GM23248 (cell line): ENCODE measurements at places on chromosomes 11 and 22.
A peak's percentile ranks its signal among the peaks of the same experiment; 100 is the strongest.

DNA sequence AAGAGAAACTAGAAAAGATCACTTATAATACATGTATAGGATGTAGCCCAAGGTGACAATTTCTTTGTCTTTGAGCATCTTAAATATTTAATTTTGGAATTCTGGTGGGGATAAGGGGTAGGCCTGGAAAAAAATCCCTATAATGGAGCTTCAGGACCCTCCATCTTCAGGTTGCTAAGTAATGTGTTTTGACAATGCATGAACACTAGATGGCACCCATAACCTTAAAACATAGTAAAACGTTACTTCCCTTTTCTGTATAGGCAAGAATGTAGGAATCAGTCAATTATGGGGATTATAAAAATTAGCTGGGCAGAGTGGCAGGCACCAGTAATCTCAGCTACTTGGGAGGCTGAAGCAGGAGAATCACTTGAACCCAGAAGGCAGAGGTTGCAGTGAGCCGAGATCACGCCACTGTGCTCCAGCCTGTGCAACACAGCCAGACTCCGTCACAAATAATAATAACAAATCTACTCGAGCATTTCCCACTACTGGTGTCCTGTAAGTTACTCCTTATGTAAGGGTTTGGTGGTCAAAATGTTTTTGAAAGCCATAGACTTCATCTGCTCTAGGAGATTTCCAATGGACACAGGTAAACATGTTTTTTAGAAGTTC is 541.9 kb upstream of the CCDC90B start:
- DNase-seq: peak; percentile 63

DNA sequence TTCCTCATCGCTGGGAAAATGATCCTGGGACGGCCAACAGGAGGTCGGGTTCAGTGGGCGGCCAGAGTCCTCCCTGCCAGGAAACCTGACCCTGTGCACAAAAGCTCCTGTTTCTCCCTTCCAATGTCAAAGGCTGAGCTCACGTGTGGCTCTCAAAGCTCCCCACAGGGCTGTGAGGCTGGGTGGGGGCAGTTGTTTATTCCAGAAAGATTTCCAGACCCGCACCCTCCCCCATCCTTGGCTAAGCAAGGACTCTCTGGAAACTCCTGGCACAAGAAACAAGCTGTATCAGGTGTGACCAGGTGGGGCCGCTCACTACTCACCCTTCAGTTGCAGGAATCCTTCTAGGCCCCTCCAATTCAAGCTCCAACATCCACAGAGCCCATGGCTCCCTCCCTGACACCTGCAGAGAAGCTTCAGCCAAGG is 131.9 kb downstream of the SHANK2 start:
- no peak for DNase-seq

DNA sequence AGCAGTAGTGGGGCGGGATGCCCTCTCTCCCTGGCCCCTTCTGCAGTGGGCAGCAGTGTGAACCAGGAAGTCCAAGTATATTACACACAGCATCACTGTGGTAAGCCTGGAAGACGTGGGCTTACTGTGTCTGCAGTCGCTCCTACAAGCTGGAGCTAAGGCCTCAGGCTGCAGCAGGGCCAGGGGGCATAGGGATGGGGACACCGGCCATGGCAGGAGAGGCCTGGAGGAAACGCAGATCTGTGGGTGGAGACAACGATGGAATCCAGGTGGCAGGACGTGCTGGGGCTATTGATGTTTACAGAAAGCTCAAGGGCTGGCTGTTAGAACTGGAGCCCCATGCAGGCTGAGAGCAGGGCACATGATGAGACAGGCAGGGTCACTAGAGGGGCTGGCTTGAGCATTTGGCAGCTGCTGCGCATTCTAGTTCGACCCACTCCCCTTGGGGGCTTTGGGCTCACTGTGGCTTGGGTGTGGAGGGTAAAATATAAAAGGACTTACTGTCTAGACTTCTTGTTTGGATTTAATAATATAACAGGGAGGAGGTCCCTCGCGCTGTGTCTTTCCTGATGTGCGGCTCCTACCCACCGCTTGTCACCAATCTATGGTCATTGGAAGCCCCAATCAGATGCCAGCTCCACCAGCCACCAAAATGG is 539.5 kb downstream of the TBC1D22A start:
- DNase-seq: no peak

DNA sequence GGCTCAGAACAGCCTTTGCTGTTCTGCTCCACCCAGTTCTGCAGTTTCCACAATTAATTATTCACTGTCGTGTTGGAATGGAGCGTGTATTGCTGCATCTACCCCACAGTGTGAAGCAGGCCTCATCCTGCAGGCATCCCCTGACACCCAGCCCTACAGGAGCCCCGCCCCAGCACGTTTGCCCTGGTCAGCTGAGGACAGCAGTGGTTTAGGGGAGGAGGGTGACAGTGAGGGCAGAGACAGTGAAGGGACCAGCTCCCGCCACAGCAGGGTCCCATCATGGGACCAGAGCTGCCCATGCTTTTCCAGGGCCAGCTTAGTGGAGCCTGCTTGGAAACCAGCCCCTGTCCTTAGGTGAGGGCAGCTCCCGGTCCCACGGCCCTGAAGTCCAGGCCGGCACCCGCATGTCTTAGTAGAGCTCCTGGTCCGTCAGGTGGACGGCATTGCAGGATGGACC is 273.0 kb downstream of the TBC1D22A start:
- peak; percentile 24 for DNase-seq

- no peak for DNase-seq
Measured at GRCh38 chr22:21025763-21026755, 6.3 kb downstream of the SLC7A4 start.

GRCh38 chr11:132716037-132716436 is 816.3 kb downstream of the OPCML start:
- no peak for DNase-seq

- no peak for DNase-seq
Measured at GRCh38 chr22:39554151-39554550, 16.4 kb upstream of the CACNA1I start.

DNA sequence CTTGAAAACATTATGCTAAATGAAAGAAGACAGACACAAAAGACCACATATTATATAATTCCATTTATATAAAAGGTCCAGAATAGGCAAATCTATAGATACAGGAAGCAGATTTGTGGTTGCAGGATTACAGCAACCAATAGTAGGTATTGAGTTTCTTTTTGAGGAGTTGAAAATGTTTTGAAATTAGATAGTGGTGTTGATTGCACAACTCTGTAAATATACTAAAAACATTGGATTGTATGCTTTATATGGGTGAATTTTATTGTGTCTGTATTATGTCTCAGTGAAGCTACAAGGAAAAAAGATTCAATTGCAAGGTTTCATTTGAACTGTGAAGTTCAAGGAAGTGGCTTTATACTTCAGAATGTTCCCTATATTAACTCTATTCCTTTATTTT is 3.0 kb upstream of the RRAS2 start:
- DNase-seq: no peak

DNA sequence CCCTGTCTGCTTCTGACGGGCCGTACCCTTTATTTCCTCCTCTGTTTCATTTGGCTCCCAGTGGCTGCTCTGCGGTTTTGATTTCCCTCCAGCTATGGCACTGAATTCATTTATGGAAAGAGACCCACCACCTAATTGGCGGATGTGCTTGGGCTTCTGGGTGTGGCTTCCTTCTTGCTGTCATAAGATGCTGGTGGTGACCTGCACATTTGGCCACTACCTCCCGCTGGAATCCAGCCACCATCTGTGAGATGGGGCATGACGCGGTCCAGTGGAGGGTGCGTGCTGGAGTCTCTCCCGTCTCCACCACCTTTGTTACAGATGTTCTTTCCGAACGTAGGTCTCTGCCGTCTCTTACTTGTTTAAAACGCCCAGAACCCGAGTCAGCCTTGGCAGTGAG is 47.7 kb upstream of the FADD start:
- DNase-seq: no peak

DNA sequence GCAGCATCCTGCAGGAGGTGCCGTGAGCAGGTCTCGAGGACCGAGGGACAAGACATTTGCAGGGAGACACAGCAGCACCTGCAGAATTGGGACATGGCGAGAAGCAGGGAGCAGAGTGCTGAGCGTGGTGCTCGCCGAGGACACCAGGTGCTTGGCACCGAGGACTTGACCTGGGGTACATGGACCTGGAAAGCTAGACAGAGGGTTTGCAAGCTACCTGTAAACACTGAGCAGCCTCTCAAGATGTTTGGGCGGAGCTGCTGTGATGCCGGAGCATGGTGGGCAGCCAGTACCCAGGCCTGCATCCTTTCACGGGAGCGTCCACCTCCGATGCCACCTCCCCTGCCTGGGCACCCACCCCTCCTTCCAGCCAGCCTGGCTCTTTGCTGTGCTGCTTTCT is 773.2 kb downstream of the TBC1D22A start:
- no peak for DNase-seq

GRCh38 chr11:82315093-82315492 is 418.6 kb downstream of the FAM181B start:
- peak; percentile 0 for DNase-seq

DNA sequence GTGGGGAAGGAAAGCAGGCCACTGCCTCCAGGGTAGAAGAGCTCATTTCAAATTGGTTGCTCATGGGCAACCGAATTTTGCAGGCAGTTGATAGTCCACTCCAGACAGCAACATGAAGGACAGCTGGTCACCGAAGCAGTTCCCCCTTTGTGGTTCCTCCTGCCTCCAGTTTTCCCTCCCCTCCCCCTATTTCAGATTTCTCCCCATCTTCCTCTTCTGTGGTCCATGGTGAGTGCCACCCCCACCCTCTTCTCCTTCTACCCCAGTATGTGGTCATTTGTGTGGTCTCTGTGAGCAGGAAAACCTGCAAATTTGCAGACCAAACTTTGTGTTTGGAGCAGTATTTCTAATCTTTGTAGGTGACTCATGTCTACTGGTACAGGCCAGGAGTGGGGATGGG is 38.2 kb upstream of the PAK1 start:
- DNase-seq: no peak
